ENCODE measurements at places on chromosomes 2 and 18.

- DNase-seq, result no peak
Measured at GRCh38 chr2:98479959-98480524, 35.4 kb downstream of the INPP4A start.

DNA sequence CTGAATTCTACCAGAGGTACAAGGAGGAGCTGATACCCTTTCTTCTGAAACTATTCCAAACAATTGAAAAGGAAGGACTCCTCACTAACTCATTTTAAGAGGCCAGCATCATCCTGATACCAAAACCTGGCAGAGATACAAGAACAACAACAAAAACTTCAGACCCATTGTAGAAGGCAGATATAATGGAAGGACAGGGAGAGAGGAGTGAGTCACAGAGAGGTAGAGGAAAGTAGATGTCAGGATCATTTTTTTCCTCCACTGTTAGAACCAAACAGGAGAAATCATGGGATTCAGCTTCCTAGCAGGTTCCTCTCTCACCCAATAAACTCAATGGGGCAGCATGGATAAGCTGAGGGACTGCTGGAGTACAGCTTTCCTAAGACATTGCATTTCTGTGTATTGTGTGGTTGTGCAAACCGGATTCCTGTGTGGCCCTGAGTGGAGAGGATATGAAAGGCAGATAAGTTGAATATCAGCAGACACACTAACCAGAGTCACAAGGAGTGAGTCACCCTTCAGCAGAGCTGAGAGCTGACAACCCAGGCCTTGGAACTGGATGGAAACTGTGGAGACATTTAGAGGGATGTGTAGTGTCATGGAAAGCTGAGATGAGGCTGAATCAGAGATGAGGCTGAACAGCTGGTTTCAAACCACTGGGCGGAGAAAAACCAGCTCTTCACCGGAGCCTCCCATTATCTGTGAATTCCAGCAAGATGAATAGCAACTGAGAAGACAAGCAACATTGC is 60.9 kb upstream of the MMADHC start:
- DNase-seq, result no peak

DNA sequence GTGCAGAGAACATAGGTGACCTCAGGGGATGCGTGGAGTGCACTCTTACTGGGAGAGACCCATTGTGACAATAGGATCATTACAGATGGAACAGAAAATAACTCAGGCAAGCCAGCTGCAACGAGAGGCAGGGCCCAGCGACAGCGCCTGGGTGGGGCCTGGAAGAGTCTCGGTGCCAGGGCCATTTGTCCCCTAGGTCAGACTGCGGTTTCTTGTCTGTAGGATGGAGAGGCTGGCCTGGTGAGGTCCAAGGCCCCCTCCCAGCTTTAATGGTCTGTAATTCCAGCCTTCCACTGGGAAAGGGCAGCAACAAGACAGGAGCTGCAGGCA is 208.6 kb upstream of the APCDD1 start:
- no peak for DNase-seq

GRCh38 chr2:219476652-219477151 is 22.0 kb upstream of the GMPPA start:
- no peak for DNase-seq

DNA sequence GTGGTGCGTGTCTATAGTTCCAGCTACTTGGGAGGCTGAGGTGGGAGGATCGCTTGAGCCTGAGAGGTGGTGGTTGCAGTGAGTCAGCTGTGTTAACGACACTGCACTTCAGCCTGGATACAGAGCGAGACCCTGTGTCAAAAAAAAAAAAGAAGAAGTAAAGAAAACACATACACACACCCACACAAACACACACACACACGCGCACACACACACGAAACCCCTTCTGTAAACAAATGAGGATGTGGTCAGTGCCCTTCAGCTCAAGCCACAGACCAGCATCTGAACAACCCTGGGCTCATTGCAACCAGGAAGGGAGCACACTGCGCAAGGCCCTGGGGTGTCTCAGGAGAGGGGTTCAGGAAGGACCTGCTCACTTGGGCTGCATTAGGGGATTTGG is 47.9 kb upstream of the KCNF1 start:
- no peak for DNase-seq

- DNase-seq, result no peak
Measured at GRCh38 chr18:26803643-26804042, 61.9 kb downstream of the AQP4 start.

GRCh38 chr2:226333388-226333787 is 466.2 kb downstream of the IRS1 start:
- no peak for DNase-seq

GRCh38 chr2:60351802-60352201 is 201.7 kb downstream of the BCL11A start:
- no peak for DNase-seq

GRCh38 chr2:237782181-237782580 is 16.4 kb upstream of the RBM44 start:
- DNase-seq, result no peak

GRCh38 chr2:168670478-168670877 is 132.0 kb upstream of the NOSTRIN start:
- DNase-seq, result no peak

- no peak for DNase-seq
Measured at GRCh38 chr18:53458944-53459580, 765.4 kb downstream of the MBD2 start.

- no peak for DNase-seq
Measured at GRCh38 chr2:122219504-122219903, 464.1 kb downstream of the TSN start.

DNA sequence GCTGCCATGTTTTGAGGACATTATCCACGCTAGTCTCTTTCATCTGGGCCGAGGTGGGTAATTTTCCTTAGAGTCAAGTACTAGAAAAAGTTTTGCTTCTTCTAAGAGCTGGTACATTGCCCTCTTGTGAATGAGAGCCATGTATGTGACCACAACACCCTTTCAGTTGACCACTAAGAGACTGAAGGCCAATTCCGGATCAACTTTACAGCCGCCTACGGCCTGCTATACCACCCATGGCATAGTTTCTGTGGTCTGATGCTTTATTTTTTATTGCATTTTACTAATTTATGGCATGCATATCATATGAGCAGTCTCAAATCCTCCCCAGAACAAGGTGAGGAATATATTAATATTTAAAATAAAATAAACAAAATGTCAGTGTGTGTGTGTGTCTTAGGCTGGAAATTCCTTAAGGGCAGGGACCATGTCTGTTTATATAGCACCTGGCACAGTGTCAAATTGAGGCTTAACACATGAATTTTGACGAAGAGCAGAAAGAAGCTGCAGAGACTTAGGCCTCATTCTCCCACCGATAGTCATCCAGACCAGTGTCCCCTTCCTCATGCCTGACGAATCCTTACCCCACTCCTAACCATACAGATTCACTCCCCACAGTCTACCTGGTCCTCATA is 35.4 kb downstream of the PSD4 start:
- DNase-seq, result no peak

- no peak for DNase-seq
Measured at GRCh38 chr2:25674077-25674362, 643 bp upstream of the DTNB start.

DNA sequence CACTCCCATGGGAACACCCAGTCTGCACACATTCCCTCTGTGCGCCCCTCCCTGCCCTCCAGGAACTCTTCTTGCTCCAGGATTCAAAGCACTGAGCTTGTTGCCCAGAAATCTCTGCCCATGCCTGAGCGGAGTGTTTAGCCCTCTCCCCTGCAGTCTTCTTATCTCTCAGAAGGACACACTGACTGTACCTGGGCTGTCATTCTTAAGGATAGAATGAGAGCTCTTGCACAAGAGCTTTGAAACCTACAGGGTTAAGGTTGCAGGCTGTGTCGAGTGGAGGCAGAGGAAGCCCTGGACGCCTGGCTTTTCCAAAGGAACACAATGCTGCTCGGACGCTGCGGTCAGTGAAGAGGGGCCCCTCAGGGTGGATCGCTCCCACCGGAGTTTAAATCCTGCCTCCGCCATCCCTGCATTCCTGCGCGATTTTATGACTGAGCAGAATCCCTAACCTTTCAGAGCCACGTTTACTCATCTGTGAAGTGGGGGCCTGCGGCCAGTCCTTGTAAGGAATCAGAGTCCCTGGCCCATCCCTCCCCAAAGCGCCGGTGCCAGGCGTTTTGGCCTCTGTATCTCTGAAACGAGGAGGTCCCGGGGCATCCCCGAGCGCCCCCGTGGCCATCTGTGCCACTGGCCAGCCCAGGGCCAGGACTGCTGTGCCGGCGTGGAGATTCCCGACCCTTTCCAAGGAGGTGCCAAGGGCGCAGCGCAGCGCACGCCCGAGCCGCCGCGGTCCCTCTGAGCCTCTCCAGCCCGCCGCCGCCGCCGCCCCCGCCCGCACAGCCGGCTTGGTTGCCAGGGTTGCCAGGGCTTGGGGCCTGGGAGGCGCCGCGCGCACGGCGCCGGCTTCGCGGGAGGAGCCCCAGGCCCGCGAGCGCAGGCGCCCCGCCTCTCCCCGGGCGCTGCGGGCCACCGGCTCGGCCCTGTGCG is 58.9 kb downstream of the FAM168B start:
- no peak for DNase-seq

DNA sequence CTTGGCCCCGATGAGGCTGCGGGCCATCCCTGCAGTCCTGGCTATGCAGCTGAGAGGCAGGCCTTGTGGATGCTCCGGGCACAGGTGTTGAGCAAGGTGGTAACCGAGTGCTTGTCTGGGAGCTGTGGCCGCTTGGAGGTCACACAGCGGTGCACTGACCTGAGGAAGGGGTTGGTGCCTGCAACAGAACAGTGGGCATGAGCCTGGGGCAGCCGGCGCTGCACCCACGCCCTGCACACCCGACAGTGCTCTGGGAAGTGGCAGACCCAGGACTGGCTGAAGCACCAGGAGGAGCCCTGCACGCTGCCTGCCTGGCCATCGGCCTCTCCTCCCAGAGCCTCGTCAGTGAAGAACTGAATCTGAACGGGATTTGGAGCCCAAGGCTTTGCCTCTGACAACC is 8.2 kb upstream of the POTEE start:
- DNase-seq, result no peak

- DNase-seq, result no peak
Measured at GRCh38 chr2:201880993-201881611, 74.8 kb downstream of the CDK15 start.

GRCh38 chr2:216064014-216064630 is 17.5 kb downstream of the PECR start:
- no peak for DNase-seq

GRCh38 chr2:719734-720133 is 42.5 kb upstream of the TMEM18 start:
- DNase-seq, result no peak

DNA sequence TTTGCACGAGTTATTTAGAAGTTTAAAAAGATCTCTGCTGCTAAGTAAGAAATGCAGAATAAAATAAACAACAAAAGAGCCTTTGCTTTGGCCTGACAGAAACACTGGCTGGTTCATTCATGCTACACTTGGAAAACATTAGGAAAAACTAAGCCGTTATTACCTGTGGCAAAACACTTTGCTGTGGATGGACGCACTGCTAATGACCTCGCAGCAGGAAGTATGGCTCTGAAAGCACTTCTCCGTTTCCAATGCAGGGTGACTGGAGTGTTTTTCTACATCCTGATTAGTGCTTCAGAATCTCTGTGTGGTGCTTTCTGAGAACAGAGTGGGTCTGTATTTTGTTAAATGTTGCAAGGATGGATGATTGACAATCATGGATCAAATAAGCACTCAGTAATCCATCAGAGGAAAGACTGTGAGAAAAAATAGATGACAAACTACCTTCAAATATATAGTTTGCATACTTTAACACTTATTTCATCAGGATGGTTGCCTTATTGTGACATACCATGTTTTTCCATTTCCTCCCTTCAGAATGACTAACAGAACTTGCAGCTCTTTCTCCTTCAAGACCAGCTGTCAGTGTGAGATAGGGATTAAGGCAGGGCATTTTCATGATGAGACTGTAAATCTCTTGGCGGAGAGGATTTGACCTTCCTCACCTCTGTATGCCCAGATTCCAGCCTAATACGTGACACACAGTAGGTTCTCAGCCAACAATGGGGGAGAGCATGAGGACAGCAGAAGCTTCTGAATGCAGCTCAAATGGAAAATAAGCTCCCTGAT is 38.0 kb downstream of the LINC00305 start:
- DNase-seq, result no peak

GRCh38 chr2:222424729-222425671 is 657 bp downstream of the SGPP2 start:
- DNase-seq, result peak; percentile 3

- no peak for DNase-seq
Measured at GRCh38 chr2:201447086-201447485, 4.2 kb downstream of the TRAK2 start.

DNA sequence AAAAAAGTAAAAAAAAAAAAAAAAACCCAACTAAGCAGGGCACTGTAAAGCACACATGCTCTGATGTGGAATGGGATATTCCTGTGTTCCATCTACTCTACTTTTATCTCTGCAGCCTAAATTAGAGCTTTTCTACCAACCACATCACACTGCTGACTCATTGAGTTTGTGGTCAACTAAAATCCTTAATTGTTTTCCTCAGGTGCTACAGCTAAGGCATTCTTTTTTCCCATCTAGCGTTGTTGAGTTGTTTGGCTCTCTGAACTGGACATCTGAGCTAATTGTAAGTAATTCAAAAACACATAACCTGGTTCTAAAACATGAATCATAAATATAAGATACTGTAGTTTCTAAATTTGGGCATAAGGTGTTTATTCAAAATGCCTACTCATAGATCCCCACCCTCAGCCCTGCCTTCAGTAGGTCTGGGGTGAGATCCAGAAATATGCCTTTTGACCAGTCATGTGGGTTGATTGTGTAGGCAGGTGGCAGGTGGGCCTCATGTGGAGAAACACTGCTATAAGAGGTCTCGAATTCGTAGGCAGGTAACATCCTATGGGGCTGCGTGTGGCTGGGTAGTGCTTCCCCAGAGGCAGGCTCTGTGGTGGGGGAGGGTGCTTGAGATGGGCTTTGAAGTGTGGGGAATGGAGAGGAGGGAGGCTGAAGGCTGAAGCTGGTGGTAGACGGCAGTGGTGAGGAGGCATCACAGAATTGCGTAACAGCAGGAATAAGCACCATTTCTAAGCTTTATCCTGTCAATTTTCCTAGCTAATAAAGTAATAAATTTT is 27.2 kb downstream of the ANKRD29 start:
- no peak for DNase-seq

DNA sequence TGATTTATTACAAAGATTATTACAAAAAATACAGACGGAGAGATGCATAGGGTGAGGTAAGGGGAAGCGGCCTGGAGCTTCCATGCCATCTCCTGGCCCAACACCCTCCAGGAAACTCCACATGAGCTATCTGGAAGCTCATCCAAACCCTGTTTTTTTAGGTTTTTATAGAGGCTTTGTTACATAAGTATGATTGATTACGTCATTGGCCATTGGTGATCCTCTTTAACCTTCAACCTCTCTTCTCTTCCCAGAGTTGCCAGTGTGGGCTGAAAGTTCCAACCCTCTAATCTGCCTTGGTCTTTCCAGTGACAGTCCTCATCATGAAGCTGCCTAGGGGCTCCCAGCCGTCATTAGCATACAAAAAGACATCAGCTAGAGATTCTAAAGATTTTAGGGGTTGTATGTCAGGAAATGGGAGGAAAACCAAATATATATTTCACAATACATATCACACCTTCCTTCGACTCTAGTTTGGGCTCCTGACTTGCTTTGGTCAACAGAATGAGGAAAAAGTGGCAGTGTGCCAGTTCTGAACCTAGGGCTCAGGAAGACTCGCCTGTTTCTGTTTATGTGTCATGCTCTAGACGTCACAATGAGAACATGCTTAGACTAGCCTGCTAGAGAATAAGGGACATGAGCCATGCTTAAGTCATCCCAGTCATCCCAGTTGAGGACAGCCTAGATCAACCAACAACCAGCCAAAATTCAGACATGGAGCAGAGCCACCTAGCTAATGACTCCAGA is 54.1 kb downstream of the ETAA1 start:
- no peak for DNase-seq
